CD4-positive, CD25-positive, alpha-beta regulatory T cell (primary cell): ENCODE measurements at places on chromosomes 2 and 18. TPM values are rescaled to one million over a fixed set of nuclear protein-coding genes. Genes with fewer than 3 reads are reported as not detected.

GRCh38 chr2:207231106-207231865, 65.5 kb upstream of the KLF7 start:
- no peaks in the 10 kb centered on the region for H3K36me3 ChIP-seq
- H3K4me1 ChIP-seq: no peaks in the 10 kb centered on the region
- no peaks in the 10 kb centered on the region for H3K27me3 ChIP-seq
- no peak overlapping the region for H3K4me3 ChIP-seq
- DNase-seq: no peak
- H3K27ac ChIP-seq: no peak overlapping the region

- H3K4me1 ChIP-seq: peaks cover 100% of the 10 kb centered on the region
- H3K36me3 ChIP-seq: no peaks in the 10 kb centered on the region
- peak overlapping the region; percentile 81 for H3K27ac ChIP-seq
Observed at GRCh38 chr2:84846041-84846663, 34.7 kb downstream of the TRABD2A start.

AQP12B gene
- polyA plus RNA-seq: not detected

CLEC4F gene
- not detected for polyA plus RNA-seq
